Right hindlimb (tissue), 1 donor: ENCODE measurements at places on chromosomes 2 and 18.
A peak's percentile ranks its signal among the peaks of the same experiment; 100 is the strongest.

DNA sequence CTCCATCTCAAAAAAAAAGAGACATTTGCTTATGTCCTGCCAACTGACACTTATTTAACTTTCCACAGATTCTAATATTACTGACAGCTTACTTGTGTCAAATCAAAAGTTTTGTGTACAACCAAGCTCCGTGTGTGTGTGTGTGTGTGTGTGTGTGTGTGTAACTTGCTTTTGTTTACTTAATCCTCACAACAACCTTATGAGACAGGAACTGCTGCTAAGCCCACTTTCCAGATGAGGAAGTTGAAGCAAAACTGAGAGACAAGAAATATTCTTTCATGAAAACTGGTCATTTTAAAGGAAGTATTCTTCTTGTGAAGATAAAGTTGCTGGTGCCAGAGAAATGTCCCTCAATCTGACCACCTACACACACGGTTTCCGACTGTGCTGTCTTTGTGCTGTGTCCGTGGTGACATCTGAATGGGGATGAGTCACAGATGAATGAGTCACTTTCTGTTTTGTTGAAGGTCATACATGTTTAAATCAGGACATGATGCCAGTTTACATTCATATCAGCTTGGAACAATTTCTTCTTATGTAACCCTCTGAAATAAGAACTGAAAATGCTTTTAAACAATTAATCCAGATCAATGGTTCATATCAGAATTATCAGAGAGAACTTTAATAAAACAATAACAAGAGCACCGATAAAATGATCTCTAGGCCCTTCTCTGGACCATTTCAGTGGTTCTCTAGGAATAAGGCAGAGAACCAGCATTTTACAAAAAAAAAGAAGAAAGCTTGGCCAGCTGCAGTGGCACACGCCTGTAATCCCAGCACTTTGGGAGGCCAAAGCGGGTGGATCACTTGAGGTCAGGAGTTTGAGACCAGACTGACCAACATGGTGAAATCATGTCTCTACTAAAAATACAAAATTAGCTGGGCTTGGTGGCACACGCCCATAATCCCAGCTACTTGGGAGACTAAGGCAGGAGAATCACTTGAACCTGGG, 95.5 kb downstream of the THNSL2 start:
- no peak for DNase-seq

- no peak for DNase-seq
Observed at GRCh38 chr2:28366149-28366495, 26.5 kb upstream of the FOSL2 start.

DNA sequence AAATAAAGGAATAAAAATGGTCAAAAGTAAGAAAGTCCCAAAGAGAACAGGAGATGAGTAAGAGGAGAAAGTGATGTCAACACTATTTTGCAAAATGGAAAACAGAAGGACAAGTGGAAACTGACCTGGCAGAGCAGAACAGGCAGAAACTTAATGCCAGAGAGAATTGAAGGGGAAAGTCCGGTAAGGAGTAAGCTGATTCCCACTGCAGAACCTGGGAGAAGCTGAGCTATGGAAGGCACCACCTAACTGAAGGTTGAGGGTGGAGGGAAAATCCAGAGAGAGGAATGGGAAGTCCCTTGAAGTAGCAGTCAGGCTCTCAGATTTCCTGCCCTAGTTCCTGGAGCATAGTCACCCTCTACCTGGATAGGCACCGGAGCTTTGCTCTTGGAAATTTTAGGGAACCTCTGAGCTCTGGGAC, 59.8 kb downstream of the MOGAT1 start:
- no peak for DNase-seq

DNA sequence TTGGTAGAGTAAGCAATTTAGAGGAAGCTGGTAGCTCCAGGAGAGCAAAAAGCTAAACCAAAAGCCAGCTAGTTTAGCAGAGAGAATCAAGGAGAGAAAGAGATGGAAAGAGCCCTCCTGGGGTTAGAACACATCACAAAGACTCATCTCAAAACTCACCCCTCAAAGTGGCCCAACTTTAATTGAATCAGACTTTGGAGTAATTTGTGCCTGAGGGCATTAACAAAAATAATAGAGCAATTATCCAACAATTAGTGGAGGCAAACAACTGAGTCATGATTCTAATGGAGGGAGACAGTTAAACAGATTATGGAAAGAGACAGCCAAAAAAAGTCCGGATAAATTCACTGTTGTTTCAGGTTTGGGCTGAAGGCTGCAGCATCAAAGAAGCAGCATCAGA, 417.4 kb downstream of the KCNJ3 start:
- no peak for DNase-seq

- DNase-seq: peak; percentile 12
Observed at GRCh38 chr2:112163541-112163981, 25.4 kb downstream of the FBLN7 start.

- DNase-seq: no peak
Observed at GRCh38 chr18:77597726-77598125, 348.1 kb downstream of the GALR1 start.

DNA sequence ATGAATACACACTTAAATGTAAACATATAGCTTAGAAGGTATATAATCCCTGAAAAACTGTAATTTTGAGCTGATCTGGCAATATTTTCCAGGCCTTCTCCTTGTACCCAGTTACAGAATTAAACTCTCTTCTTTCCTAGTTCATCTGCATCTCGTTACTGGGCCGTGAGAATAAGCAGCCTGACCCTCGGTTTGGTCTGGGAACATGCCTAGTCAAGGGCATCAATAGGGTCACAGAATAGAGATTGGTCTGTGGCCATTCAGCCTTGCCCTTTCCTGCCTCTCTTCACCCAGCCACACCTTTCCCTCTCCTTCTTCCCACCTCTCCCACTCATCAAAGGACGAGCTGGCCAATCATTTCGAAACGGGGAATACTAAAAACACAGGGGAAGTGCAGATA, 27.3 kb downstream of the SULT1C2 start:
- no peak for DNase-seq

DNA sequence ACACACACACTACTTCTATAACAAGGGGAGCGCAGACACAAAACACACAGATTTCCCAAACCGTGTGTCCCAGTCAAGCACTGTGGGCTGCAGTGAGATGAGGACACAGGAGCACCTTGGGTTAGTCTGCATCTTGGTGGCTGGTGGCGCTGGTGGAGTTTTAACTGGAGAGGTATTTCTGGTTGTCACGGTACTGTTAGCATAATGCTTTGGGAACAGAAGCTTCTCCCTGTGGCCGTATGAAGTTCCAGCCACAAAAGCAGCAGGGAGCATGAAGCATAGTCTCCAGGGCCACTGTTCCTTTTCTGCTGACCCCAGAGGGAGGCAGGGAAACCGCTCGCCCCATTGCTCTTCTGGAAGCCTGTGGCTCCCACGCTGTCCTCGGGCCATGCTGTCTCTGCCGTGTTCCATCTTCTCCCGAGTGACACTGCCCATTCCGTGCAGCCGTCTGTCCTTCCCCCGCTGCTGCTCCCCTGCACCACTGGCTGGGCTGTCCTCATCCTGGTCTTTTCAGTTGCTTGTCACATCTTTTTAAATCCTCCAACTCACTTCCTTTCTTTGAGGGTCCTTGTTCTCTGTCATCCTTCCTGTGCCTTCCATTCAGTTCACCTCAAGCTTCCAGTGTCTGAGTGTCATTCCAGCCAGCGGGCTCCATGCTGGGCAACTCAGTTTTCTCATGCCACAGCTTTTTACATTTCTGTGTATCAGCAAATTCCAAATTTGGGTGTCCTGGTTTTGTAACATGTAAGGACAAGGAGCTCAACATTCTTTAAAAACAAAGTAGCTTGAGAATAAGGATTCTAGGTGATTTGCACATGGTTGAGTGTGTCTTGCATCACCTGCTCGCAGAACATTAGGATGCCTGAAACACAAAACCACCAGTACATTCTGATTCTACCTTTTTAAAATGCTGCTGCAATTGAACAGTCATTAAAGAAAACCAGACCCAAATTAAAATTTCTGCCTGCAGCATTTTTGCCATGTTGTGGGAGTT, 125.0 kb downstream of the MTCL1 start:
- DNase-seq: no peak

GRCh38 chr2:174713686-174714085, 50.6 kb downstream of the CHRNA1 start:
- DNase-seq: no peak

DNA sequence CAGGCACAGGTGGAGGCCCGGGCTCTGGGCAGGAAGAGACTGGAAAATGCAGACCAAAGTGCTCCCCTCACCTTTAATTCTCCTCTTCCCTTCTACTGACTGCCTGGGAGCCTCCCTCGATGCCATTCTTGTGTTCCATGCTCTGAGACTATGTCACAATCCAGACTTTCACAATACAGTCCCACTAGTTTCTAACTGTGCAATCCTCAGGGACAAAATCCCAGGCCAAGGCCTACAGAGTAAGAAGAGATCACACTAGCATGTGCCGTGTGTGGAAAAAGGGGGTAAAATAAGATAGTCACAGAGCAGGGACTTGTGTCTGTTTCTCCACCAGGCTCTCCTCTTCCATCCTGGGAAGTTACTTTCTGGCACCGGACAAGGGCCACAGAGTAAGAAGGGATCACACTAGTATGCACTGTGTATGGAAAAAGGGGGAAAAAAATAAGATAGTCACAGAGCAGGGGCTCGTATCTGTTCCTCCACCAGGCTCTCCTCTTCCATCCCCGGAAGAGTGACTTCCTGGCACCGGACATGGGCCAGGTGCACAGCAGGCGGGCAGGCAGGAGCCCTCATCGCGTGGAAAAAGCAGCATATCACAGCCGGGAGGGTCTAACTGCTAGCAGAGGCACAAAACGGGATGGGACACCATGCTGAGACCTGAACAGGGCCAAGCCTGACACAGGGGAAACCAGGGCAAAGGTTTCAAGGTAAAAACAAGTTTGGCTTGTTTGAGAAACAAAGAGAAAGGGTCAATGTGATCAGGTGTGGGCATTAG, 9.6 kb downstream of the CYB5A start:
- no peak for DNase-seq

DNA sequence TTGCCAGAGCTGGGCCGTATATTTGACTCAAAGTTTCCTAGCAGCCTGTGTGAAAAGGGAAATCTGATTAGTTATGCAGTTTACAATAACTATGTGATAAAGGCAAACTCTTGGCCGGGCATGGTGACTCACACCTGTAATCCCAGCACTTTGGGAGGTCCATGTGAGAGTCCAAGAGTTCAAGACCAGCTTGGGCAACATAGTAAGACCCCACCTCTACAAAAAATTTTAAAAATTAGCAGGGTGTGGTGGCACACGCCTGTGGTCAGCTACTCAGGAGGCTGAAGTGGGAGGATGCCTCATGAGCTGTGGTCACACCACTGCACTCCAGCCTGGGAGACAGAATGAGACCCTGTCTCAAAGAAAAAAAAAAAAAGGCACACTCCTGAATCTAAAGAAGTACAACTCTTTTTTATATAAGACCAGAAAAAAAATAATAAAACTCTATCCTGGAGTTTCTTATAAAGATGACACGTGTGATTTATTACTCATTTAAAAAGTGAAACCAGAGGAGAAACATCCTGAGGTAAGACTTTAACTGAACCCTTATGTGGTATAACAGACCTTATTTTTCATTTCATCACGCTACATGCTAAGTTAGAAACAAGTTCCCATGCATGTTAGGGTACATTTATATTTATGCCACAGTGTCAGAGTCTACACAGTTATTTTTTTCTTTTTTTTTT, 32.6 kb upstream of the KCMF1 start:
- DNase-seq: no peak

GRCh38 chr2:17918789-17919188, 40.3 kb downstream of the KCNS3 start:
- peak; percentile 41 for DNase-seq

DNA sequence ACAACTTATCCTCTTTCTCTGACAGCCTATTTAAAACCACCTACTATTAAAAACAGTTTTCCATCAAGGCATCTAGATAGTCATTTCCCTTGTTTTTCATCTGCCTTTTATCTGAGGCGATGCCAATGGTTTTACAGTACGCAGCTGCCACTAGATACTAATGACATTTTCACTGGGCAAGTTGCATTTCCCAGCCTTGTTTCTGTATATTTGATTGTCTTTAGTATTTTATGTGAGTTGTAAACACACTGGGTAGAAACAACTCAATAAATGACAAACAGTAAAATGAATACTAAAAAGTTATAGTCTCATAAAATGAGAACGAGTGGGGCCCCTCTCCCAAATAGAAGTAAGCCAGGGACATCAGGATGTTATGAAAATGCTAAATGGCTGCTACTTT, 8.9 kb upstream of the DARS1 start:
- DNase-seq: no peak

DNA sequence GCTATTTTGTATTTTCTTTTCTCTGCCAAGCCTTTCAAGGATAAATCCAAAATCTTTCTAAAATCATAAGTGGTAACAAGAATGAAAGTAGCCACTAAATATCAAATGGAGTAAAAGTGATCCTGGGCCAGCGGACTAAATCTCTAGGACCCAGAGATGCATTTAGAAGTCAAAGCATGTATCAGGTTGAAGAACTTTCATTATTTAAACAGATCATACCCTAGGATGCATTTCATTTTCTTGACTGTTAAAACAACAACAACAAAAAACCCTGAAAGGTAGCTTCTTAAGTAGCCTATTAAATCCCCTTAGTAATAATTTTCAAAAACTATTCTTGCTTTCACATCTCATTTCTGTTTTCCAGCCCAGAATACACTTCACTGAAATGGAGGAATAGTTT, 4.8 kb upstream of the POU3F3 start:
- no peak for DNase-seq

DNA sequence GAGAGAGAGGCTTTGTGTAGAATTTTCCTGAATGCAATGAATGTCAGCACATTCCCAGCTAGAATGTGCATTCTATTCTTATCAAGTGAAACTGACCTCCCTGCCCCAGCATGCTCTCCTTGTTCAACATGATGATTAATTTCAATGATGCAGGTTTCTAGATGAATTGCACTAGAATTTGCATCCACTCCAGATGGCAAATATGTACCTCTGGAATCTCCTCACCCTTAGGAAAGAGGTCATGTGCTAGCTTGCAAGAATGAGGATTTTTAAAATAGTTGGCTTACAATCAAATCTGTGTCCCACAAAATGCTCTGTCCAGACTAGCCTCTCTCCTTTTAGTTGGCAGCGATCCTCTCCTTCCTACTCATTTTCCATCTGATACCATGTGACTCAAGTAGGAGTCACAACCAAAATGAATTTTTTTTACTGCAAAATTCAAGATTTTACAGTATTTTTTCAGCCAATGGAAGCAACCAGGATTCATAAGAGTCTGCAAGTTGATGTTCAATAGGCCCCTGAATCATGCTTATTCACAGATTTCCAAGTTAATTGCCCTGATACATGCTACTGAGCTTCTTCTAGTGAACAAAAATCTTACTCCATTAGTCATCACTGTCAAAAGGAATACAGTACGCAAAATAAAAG, 21.0 kb upstream of the STAT4 start:
- no peak for DNase-seq

GRCh38 chr2:156896294-156896693, 361.2 kb upstream of the GALNT5 start:
- no peak for DNase-seq

- no peak for DNase-seq
Observed at GRCh38 chr2:51633073-51633472, 601.1 kb upstream of the NRXN1 start.

DNA sequence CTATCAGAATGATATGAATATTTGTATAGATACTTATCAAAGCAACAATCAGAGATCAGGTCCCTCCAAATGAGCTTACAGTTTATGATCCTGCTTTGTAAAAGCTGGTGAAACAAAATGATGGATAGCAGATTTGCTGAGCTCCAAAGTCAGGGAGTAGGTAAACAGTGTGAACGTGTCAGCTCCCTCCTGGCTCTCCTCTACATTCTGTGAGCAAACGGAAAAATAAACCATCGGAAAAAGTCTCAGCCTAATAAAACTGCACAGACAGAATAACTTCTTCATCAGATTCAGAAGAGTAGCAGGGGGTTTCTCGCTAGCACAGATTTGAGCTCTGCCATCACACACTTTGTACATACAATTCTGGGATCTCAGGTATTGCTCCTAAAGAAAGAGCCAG, 51.3 kb downstream of the BCL11A start:
- DNase-seq: no peak
